Esophagus squamous epithelium (tissue), 5 donors: ENCODE measurements at places on chromosomes 12 and 14.

DNA sequence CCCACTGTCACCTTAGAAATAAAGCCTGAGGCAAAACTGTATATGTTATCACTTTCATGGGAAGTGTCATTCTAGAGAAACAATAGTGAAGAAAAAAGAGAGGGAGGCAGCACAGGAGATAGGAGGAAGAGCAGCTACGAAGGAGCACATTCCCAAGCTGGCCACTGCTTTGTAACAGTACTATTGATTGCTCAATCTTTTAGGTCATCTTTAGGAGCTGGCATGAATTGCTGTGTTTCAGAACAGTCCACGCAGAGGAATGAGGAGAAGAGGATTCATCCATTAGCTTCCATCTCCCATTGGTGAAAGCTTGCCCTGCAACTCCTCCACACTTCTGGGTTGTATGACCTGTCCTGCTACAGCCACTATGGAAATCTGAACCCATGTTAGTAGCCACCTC is 372.5 kb upstream of the DDHD1 start:
- no peak for DNase-seq

GRCh38 chr14:19823178-19823577 is 19.6 kb downstream of the OR4N2 start:
- DNase-seq, result no peak

DNA sequence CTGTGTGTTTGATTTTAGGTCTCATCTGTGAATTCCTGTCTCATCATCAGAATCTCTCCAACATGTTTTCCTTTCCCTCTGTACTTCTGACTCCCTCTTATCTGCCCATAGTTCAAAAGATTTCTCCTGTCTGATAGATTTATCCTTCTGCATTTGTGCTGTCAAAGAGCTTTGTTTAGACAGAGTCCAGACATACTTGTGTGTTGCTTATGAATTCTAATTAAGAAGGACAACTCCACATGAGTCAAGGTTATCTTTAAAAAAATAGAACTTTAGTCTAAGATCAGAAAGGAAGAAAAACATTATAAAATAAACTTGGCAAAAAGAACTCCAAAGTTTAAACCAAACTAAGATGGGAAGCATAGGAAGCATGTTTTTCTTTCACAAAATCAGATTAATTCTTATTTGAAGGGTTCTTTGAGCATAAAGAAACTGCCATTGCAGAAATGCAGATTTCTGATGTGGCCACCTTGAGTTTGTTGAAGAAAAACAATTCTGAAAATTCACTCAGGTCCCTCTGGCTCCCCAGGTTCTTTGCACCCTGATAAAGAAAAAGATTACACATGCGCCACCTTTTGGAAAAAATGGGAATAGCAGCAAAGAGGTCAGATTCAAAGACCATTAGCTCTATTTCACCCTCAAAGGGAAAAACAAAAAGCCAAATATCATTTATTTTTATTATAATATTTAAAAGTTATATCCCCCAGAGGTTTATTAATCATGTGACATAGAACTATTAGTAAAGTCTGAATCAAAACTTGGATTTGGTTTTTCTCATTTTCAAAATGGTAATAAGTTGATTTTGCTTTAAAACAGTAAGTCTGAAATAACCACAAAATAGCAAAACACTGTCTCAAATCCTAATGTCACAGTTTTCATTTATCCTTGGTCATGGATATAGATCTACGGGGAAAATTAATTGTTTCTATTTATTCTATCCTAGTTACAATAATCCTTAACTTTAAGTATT is 143.7 kb upstream of the DCN start:
- DNase-seq, result no peak

DNA sequence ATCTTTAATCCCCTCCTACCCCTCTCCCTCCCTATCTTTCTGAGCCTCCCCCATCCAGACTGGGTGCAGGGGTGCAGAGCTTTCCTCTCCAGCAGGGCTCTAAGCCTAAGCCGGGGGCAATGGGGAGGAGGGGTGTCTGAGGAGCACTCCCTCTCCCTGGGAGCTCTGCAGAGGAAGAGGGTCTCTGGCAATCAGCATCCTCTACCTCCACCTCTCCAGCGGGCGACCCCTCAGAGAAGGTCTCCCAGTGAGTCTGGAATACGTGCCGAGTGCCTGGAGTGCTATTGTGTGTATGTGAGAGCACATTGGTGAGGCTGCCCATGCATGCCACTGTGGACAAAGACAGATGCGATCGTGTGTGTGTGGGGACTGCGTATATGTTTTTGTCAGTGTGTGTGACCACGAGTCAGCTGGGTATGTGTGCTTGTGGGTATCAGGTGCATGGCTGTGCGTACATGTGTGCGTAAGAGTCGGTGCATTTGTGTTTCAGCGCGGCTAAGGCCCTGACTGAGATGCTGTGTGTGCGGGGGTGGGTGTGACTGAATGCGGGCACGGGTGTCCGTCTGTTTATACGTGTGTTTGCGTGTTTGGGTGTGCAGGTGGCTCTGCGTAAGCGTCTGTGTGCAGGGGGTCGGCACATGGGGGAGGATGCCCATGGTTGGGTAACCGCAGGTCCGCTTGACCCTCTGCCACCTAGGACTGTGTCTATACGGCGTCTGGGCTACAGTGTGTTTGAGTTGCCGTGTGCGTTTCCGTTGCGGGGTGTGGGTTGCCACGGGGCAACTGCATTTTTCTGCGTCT is 905 bp upstream of the DLK1 start:
- DNase-seq, result no peak

DNA sequence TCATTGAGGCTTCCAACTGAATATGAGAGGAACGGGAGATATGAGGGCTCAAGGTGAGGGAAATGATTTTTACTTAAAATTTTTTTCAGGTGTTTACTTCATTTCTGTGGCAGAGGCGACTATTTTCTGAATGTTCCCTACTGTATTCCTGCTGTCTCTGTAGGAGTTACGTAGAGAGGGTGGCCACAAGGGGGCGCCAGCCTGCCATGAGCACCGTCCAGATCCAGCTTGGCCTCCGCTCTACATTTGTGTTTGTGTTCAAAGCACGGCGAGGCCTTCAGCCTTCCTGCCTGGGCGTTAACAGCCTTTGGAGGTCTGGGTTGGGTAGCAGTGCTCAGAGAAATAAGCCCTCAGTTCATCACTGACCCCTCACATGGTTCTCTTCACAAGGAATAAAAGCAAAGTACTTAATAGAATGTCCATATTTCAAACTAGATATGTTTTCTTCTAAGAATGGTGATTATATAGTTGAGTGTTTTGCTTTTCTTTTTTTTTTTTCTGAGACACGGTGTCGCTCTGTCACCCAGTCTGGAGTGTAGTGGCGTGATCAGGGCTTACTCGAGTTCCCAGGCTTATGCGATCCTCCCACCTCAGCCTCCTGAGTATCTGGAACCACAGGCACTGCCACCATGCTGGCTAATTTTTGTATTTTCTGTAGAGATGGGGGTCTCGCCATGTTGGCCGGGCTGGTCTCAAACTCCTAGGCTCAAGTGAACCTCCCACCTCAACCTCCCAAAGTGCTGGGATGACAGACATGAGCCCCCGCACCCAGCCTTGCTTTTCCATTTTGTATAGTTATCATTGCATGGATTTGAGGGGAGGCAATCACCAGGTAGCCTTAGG is 22.3 kb downstream of the CKB start:
- no peak for DNase-seq

DNA sequence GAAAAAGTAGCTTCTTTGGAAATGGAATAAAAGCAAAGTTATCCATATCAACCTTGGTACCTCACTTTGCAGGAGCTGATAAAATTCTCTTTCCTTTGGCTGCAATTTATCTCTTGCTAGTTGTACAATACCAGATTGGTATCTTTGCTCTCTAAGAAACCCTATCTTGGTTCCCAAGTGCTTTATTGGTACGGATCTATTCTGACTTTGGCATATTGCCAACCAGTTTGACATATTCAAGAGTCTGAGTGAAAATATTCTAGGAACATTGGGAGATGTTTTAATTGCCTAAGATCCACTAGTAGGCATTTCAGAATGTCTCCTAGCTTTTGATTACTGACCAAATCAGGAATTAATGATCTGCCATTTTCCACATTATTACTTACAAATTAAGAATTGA is 167.2 kb upstream of the ATP2B1 start:
- DNase-seq, result no peak

DNA sequence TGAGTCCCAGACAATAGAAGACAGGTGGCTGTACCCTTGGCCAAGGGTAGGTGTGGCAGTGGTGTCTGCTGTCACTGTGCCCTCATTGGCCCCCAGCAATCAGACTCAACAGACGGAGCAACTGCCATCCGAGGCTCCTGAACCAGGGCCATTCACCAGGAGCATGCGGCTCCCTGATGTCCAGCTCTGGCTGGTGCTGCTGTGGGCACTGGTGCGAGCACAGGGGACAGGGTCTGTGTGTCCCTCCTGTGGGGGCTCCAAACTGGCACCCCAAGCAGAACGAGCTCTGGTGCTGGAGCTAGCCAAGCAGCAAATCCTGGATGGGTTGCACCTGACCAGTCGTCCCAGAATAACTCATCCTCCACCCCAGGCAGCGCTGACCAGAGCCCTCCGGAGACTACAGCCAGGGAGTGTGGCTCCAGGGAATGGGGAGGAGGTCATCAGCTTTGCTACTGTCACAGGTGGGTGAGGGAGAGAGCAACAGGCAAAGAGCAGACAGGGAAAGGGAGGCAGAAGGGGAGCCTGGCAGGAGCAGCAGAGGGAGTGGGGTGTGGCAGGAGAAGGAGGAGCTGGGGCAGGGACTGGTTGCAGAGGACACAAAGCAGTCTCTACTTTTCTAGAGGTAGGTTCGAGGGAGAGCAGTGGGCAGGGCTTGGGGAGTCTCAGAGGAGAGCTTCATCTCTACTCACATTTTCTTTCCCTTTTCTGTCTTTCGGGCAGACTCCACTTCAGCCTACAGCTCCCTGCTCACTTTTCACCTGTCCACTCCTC is 452 bp downstream of the INHBE start:
- DNase-seq, result no peak

DNA sequence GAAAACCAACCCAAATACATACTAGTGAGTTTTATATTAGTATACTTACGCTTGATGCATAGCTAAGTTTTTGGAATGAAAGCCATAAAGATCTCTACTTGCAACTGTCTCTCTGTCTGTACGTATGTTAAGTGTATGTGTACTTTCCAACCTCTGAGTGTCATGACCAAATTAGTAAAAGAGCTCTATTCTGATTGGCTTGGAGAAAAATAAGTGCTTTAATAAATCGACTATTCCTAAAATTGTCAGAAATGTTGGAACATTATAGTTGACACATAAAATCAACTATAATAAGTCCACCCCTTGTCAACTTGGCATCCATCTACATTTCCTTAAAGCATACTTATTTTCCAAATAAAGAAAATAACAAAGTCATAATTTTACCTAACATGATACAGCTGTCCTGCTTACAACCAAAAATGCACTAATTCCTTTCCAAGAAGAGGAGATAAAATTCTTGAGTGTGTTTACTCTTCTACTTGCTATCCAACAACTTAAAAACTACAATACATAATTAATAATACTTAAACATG is 507.4 kb upstream of the ATP2B1 start:
- DNase-seq, result no peak

DNA sequence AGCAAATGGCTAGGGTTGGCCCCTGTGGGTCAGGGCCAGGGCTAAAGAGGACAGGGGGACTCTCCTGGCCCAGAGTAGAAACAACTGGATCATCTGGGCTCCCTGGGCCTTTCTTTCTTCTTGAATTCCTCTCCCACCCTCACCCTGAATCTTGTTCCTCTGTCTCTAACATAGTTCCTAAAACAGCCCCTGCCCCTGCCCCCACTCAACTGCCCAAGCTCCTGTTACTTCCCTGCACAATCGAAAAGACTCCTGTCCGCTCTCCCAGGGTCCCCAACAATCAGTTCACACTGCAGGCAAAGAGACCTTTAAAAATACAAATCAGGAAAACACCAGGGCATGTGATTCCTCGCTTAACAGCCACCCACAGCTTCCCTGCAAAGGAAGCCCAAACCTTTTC is 18.0 kb upstream of the ANKRD33 start:
- DNase-seq, result no peak

DNA sequence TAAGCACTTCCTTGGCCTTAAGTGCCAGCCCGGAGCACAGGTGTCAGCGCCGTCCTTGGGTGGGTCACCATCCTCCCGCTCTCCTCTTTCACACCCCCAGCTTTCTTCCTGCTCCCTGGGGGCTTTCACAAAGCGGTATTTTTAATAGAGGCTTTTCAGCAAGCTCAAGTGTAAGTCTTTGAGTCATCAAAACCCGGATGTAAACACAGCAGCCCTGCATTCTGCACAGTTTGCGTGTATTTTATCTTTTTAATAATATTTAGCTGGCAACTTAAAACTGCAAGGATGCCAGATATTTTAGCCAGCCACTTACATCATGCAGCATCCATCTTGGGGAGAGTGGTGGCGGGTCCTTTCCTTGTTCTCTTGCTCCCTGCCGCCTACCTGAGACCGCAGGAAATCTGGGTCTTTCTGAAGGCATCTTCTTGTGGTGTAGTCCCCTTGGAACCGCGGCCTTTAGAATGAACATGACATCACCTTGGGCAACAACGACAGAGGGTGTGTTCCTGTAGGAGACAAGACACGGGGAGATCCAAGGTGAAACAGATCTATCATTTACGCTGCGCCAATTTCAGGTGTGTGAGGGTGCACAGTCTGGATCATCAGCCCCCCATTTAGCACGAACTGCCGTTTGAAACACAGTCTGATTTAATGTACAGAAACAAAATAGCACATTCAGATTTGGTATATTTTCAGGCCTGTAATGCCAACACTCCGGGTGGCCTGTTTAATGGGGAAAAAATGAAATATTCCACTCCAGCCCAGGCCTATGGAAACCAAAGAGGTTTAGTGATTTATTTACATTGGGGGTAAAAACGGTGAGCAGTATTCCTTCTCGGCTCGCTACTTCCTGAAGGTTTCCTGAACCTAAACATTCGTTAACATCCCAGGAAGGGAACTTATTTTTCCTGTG is 12.5 kb upstream of the IRF2BPL start:
- DNase-seq, result no peak

DNA sequence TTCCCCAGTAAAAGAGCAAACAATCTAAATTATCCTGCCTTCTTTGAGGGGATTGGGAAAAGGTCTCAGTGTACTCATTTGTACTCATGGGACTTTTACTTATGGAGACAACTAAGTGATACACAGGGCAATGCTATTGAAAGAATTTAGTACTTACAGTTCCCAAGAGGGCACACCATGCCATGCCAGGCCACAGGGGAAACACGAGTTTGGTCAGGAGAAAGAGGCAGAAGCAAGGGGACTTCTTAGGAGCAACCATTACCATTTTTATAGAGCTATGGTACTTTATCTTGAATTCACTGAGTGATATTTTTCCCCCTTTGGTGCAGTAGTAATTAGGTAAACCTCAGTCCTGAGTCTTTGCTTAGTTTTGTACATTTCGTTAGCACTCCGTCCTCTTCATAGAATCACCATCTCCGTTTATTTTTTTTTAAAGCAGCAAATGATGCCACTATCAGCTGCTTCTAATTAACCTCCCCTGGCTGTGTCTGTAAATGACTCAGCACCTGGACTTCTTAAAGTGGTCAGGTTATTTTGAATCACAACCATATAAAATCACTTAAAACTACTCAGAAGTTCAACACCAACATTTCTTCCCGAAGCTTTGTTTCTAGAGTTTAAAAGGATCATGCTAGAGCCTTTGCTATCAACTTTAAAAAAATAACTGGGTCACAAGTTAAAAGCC is 5.9 kb upstream of the WASHC3 start:
- no peak for DNase-seq
